Mesangial cell (primary cell): ENCODE measurements at places on chromosomes 1 and 21. TPM values are rescaled to one million over a fixed set of nuclear protein-coding genes. Genes with fewer than 3 reads are reported as not detected.

The VTCN1 gene
- total RNA-seq = 0.13 TPM in 1 of 2 replicates, not detected in the other

The CACNA1S gene
- total RNA-seq = not detected in 2 replicates

The IRF6 gene
- total RNA-seq = 3.1 and 11.8 TPM in 2 replicates

The CFAP74 gene
- under 0.01 TPM in 1 of 2 replicates, not detected in the other for total RNA-seq
